Stimulated activated CD4-positive, alpha-beta T cell treated with anti-CD3 and anti-CD28 coated beads, Interleukin-4, amount 100 ng/mL, for 1 hour (primary cell): ENCODE measurements at places on chromosomes 11 and 22.

- DNase-seq: no peak
Observed at GRCh38 chr11:17405232-17406005, 17.0 kb upstream of the KCNJ11 start.

DNA sequence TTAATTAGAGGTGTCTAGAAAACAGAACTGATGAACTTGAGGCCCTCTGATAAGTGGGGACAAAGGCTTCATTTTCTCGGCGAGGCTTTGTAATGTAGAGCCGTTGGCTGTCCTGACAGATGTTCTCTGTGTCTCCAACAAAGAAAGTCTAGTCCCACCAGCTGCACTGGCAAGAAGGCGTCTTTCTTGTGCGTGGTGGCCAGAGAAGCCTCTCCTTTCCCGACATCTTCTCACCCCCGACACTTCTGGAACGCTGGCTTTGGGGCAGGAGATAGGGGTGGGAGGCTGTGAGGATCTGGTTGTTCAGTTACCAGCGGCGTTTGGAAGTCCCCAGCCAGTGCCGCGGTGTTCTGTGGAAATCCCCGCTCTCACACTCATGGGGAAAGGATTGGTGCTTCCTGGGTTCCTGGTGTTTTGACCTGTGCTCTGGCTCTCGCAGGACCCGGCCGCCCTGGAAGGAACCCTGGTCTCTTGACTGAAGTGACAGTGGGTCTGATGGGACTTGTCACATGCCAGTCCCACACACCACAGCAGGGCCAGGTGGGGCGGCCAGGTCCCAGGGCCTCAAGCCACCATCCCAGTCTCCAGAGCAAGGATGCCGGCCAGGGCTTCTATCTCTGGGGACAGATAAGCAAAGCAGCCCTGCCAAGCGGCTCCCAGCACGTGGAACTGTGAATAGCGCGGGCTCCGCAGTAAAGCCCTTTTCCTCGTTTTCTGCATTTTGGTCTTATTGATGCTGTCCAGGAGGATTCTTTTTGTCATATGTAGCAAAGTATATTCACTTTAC is 23.2 kb downstream of the FADS2 start:
- DNase-seq: no peak

DNA sequence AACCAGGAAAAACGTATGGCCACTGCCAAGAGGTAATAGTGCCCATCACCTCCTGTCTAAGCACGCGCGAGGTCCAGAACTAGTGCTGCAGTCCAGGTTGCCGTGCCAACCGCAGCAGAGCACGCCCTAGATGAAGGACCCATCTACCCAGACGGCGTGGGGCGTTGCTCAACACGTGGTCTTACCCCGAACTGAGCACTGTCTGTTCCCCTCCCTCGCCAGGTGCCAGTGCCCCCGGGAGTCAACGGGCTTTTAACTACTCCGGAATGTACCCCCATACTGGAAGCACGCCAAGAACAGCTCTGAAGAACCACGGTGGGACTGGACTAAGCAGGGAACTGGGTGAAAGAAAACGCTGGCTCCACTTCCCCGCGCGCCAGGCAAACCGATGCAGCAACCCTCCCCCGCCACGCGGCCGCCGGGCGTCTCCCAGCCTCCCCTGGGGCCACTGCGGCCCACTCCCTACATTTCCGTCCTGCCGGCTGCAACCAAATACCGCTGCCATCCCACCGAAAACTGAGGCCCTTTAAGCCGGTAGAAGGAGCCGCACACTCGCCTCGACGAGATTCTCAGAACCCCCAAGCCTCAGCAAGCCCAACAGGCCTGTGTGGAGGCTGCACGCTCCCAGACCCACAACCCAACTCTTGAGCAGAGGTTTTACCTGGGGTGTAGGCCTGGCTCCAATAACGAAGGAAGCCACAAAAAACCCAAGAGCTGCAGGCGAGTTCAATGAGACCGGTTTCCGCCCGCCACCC is at the start of gene HSPA8:
HSPA8 (minus strand) TSS at position 734 of the 755 bp plus-strand sequence. CDS start 812 bp downstream, outside the sequence.
- DNase-seq: peak; percentile 71

DNA sequence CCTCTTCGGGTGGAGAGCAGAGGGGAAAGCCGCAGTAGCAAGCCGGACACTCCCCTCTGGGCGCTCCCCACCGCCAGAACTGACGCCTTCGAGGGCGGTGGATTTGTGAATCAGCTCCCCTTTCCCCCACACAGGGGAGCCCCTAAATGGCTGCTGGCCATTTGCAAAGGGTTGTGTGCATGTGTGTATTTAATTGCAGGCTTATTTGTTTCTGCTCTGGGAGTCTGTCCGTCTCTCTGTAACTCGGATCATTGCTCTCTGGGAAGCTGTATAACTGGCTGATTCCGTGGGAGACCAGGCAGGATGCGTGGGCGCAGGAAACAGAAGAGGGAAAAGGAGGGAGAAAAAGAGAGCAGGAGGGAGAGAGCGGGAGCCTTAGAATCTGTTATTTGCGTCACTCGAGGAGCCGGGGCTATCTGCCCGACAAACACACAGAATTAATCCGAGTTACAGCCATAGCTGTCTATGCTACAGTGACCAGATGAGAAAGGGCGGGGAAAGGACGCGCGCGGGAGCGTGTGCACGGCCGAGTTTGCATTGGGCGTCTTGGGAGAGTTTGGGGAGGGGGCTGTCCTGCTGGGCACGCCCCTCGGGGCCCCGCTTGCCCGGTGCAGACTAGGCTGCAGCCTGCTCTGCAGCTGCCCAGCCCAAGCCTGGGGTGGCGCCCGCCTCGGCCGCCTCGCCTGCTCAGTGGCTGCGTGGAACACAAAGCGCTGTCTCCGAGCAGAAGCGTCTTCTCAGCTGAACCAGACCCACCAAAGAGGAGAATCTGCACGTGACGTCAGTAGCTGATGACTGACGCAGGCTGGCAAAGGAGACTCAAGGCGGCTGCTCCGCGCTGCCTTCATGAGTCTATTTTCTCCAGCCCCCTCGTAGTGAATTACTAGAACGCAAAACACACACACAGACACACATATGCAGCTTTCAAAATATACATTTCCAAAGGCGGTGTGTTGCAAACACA is 105.3 kb upstream of the HSD17B12 start:
- DNase-seq: no peak

DNA sequence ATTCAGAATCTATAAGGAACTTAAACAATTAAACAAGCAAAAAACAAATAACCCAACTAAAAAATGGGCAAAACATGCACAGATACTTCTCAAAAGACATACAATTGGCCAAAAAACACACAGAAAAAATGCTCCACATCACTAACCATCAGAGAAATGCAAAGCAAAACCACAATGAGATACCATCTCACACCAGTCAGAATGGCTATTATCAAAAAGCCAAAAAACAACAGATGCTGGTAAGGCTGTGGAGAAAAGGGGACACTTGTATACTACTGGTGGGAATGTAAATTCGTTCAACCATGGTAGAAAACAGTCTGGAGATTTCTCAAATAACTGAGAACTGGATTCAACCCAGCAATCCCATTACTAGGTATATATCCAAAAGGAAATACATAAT is 24.8 kb downstream of the ENTHD1 start:
- no peak for DNase-seq

DNA sequence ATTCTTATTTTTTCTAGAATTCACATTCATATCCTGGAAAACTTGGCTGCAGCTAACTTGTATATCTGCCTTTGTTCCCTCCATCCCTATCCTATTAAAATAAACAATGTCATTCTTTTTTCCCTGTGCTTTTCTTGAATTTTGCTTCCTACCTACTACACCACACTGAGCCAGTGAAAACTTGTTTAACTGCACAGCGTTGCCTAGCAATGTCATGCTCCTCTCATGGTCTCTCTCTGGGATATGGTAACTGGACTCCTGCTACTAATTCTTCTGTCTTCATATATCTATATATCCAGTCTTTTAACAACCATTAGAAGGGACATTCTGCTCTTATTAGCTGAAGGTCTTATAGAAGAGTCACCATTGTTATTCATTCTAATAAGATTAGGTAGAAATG is 434.4 kb downstream of the METTL15 start:
- DNase-seq: no peak

GRCh38 chr11:130937051-130937450 is 20.8 kb upstream of the SNX19 start:
- DNase-seq: no peak

DNA sequence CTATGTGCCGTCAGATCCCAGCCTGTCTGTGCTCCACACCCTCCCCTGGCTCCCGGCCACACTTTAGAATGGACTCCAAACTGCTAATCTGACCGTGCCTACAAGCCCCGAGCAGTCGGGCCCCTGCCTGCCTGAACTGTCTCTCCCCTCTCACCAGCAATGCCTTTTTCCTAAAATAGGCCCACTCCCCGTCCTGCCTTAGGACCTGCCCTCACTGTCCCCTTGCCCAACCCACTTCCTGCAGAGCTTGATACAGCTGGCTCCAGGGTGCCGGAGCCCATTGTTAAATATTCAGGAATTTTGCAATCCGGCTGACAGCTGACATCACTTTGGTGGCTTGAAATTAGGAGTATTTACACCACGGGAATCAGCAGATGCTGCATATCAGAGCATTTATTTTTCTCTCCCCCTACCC is 21.4 kb downstream of the MN1 start:
- DNase-seq: no peak
